Kidney glomerular epithelial cell (primary cell): ENCODE measurements at places on chromosomes 16 and 17.

DNA sequence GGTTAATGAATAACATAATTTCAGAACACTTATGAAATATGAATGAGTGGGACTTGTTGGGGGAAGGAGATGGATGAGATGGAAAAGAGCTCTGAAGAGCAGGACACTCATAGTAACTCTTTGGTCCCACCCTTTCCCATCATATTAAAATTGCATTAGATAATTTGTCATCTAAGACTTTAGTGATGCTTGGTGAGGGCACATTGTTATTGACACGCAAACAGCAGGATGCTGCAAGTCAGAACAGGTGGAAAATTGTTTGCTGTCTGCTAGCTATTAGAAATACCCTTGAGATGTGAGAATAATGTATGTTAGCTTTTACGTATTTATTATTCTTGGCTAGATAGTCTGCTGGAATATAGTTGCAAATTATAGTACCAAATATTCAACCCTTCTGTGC, 75.7 kb downstream of the TANC2 start:
- no peak for DNase-seq

GRCh38 chr16:64947651-64948050, 174.2 kb downstream of the CDH11 start:
- no peak for DNase-seq

- DNase-seq = no peak
Measured at GRCh38 chr17:42723636-42724035, 21.2 kb downstream of the EZH1 start.

GRCh38 chr17:66941773-66942450, 22.6 kb upstream of the CACNG4 start:
- DNase-seq = no peak

GRCh38 chr16:31880322-31880979, 6.8 kb downstream of the ZNF267 start:
- peak; percentile 70 for DNase-seq

DNA sequence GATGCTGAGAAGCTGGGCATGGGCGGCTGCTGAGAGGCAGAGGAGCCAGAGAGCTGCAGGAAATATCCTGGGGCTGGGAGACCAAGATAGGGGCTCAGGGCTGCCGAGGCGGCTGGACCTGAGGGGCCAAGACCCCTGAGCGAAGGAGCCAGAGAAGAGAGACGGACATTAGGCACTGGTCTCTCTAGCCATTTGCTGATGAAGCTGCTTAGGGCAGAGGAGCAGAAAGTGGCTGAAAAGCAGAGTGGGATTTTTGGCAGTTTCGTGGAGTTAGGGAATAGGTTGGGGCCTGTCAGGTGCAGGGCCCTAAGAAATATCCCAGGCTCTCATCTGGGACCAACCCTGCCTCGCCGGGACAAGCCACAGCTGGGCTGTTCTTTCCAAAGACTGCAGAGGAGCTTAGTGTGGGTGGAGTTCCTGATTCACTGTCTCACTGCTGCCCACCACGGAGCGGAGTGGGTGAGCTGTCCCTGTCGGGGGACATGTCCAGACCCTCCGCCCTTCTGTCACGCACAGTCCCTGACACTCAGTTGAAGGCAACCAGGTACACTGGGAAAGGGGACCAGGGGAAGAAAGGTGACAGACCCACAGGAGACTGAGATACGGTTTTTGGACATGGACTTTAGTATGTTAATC, 11.3 kb upstream of the DNASE1 start:
- no peak for DNase-seq

DNA sequence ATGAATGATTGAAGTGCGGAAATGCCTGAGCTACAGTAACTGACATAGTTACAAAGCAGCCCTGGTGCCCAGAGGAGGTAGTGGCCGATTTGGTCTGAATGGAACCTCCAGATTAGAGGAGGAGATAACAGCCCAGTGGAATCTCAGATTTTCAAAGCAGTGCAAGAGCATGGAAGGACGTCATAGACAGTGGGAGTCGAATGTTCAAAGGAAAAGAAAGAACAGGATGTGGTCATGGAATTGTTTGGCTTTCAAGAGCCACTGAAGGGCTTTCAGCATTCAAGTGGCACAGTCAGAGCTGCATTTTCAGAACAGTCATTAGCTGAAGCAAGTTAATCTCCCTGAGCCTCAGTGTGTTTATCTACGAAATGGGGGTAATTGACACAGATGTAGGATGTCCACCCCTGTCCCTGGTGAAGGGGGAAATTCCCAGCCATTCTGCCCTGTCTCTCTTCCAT, 104.6 kb upstream of the CACNG3 start:
- DNase-seq = no peak

- DNase-seq = no peak
Measured at GRCh38 chr17:80905586-80906230, 85.9 kb upstream of the CHMP6 start.

GRCh38 chr16:24208710-24209109, 47.4 kb upstream of the CACNG3 start:
- no peak for DNase-seq

DNA sequence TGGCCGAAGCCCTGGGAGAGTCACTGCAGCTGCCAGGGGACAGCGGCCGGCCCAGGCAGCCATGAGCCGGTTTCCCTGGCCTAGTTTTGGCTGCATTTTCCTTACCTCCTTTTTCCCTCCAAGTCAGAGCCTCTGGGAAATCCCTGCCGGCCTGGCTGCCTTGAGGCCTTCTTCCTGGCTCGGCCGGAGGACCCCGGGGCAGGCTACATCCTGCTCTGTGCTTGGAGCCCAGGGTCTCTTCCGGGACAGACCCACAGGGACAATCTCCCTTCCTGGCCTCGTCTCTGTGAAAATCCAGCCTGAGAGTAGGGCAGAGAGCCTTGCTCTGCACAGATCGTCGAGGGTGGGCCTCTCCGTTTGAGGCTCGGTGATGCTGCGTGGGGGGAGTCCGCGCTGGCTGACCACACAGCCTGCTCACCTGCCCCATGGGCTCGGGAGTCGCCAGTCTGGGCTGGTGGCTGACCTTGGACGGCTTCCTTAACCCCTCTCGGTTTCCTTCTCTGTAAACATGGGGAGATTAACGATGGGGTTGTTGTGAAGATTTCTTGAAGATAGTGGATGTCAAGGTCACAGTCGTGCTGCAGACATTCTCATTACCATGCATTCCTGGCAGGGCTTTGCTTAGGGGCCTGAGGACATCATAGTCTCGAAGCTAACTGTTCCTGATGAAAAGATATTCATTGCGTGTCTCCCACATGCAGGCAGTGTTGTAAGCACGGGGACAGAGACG, 34.8 kb upstream of the CIBAR2 start:
- DNase-seq = no peak

DNA sequence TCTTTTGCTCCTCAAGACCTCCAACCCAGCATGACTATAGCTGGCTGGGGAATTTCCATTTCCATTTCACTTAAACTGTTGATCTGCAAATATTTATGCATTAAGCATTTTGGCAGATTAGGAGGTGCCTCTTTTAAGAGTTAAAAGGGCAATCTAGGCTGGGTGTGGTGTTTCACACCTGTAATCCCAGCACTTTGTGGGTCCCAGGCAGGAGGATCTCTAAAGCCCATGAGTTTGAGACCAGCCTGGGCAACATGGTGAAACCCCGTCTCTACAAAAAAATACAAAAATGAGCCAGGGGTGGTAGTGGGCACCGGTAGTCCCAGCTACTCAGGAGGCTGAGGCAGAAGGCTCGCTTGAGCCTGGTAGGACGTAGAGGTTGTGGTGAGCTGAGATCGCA, 17.1 kb downstream of the ANKFY1 start:
- DNase-seq = no peak

GRCh38 chr17:9179602-9180001, 158.3 kb downstream of the NTN1 start:
- no peak for DNase-seq

DNA sequence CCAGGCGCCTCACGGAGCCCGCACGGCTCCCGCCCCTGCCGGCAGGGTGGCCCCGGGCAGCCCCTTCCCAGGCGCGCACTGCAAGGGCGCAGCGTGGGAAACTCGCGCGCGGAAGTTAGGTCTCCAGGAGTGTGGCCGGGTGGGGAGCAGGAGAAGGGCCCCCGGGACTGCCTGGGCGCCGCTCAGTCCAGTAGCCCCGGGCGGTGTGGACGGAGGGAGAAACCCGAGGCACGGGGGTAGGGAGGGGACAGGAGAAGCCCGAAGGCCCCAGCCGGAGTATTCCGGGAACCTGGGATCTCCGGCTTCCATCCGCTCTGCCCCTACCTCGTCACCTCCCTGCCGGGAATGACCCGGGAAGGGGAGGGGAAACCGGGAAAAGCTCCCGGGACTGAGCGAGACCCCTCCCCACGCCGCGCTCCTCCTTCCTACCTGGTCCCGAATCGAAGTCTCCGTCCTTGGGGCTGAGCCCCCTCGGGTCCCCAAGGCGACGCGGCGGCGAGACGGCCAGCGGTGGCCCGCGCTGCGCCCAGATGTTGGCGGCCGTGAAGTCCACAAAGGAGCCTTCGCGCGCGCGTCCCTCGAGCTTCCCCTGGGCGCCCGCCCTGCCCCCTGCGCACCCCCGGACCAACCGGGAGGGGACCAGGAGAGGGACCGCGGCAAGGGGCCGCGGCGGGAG, 418 bp downstream of the SOCS3 start:
- no peak for DNase-seq

DNA sequence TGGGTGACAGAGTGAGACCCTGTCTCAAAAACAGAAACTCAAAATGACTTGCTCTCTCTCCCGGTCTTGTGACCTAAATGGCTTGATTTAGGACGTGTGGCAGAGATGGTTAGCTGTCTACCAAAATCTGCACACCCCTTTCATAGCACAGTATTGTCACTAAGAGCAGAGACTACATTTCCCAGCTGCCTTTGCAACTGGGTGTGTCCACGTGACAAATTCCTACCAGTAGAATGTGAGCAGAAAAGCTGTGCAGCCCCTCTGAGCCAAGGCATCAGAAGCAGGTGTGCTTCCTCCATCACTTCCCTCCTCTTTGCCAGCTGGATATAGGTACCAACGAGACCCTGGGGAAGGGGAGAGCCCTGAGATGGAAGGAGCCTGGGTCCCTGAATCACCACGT, 25.5 kb downstream of the GPR142 start:
- no peak for DNase-seq

DNA sequence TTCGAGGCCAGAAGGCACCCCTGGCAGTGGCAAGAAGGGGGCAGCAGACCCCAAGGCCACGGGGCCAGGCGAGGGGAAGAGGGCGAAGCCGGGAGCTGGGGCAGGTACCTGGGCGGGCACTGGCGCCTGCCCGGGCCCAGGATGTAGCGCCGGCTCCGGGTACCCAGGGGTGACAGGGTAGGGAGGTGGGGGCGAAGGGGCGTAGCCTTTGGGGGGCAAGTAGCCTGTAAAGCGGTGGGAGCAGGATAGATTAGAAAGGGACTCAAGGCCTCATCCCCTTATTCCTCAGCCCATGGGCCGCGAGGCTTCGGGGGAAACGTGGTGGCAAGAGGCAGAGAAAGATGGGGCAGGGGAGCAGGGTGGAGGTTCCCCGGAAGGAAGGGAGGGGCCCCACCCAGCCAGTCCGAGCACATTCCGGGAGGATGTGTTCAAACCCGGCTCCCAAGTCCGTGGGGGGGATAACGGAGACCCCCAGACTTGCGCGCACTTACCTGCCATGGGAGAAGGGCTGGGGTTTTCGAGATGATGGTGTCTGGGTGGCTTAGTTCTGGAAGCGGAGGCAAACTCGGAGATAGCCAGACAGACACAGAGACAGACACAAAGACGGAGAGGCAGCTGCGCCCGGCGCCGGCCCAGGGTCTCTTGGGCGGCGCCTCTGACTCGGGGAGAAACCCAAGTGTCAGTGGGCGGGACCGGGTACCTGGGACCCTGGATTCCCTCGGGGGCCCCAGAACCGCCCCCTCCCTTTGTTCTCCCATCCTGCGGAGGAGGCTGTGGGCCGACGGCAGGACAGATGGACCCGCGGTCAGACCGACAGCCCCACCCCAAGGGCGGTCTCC, 493 bp downstream of the PLSCR3 start:
- DNase-seq = no peak

DNA sequence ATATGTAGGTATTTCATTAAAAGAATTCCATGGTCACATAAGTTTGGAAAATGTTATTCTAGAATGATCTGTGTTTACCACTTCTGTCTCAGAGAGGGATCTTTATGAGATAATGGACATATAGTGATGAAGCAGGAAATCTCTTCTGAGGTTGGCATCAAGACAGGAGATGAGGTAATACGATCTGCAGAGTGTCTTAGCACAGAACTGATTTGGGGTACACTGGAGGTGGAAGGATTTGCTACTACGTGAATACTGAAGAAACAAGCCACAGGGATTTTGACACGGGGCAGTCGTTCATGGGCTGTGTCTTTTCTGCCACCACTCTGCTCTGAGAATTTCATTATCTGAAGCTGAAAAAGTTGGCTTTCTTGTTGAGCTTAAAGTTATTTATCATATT, 5.5 kb downstream of the CBFB start:
- DNase-seq = no peak

DNA sequence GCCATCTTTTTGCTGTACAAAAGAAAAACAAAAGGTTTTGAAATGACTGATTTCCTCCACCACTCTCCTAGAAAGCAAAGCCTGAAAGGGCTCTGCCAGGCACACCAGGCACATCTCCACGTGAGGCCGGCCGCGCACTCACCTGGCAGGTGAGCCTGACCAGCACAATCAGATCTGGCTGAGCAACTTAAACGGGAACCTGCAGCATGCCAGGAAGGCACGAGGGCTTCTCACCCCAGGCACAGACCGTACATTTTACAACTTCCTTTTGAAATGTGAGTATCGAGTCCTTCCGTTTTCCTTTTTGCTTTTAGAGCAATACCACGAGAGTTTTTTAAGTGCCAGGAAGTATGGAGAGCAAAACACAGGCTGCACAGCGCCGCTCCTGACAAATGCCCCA, 22.5 kb downstream of the SLC38A10 start:
- DNase-seq = no peak

DNA sequence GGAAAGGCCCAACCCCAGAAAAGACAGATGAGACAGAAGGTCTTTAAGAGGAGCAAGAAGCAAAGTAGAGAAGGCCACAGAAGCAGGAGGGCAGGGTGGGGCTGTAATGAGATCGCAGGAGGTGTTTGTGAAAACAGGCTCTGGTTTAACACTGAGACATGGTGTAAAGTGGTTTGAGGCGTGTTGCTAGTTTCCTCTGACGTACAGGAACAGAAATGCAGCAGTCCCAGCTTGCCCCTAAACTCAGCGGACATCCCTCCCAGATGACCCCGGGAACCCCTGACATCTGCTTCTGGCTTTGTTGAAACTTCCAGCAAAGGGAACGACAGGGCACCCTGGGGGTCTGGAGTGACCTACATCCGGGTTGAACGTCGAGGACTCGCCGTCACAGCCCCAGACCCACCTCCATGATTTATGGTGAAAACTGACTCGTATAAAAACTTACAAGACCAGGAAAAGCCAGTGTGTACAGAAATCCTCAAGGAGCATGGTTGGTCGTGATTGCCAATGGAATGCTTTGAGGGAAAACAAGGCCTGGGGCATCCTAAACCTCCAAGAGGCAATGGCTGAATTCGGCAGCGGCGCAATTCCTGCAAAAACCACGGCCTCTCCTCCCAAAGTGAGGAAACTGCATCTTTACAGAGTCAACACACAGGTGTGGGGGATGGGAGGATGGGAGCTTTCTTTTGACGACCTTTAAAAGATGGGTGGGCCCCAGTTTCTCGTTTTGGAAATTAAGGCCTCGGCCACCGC, 25.8 kb downstream of the LITAF start:
- DNase-seq = no peak
